ENCODE measurements at places on chromosomes 1 and 21. TPM values are rescaled to one million over a fixed set of nuclear protein-coding genes. Genes with fewer than 3 reads are reported as not detected.

DNA sequence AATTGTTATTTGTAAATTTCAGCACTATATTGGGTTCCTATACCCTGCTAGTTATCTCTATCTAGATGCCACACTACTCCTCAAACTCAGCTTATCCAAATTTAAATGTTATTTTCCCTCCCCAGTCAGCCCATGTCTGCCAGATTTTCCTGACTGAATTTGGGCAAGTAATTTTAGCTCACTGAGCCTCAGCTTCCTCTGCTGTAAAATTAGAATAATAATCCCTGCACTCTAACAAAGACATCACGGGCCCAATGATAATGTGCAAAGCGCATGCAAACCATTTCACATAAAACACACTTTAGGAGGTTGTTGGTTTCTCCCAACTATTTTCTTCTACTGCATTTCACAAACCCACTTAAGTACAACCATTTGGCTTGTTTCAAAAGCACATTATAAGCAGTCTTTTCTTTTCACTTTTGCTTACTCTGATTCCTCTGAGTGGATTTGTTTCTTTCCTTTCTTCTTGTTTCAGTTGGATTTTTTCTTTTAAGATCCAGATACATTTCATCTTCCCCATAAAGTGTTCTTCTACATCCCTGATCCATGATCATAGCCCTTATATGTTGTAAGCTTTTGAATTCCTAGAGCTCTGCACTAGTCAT lies 152.8 kb upstream of the DPT start:
- no peak for DNase-seq

The REG4 gene
- not detected for total RNA-seq

The IFI6 gene
- 12.8 TPM for total RNA-seq

- no peak for DNase-seq
Observed at GRCh38 chr21:45818904-45819285, 162.7 kb upstream of the COL6A1 start.

- no peak for DNase-seq
Observed at GRCh38 chr1:17212487-17213121, 7.7 kb downstream of the PADI1 start.

Measured in cerebellum (tissue), 4 donors.